NCI-H1417 (cell line): ENCODE measurements at places on chromosomes 1 and 21.
A peak's percentile ranks its signal among the peaks of the same experiment; 100 is the strongest.

- DNase-seq: no peak
Observed at GRCh38 chr1:17361687-17362086, 10.3 kb upstream of the PADI6 start.

DNA sequence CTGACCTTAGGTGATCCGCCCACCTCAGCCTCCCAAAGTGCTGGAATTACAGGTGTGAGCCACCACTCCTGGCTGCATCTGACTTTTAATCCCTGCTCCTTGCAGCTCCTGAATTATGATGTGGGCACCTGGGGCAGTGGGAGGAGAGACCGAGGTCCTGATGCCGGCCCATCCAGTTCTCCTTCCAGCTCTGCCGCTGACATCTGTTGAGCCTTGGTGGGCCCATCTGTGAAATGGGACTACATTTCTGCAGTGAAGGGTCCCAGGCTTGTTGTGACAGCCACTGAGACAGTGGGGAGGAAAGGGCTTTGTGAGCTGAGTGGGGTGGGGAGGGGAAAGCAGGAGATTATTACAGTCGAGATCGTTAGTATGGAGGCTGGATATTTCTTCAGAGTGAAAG, 11.8 kb downstream of the PLA2G2F start:
- DNase-seq: no peak

DNA sequence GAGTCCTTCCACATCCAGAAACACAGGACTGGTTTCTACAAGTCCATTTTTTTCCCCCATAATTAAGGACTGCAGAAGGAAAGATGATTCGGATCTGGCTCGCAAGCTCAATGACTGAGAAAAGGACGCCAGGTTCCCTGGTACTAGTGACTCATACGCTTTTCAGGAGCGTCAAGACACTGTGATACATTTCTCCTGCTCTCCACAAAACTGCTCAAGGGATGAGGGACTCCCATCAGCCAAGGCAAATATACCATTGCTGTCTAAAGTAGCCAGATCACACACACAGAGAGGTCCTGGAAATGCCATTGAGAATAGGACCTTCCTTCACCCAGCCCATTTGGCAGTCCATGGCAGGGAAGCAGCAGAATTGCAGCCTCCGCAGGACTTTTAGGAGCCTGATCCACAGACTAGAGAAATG, 253.6 kb upstream of the IRF2BP2 start:
- no peak for DNase-seq

GRCh38 chr1:160217481-160218051, 12.4 kb downstream of the PEA15 start:
- no peak for DNase-seq

DNA sequence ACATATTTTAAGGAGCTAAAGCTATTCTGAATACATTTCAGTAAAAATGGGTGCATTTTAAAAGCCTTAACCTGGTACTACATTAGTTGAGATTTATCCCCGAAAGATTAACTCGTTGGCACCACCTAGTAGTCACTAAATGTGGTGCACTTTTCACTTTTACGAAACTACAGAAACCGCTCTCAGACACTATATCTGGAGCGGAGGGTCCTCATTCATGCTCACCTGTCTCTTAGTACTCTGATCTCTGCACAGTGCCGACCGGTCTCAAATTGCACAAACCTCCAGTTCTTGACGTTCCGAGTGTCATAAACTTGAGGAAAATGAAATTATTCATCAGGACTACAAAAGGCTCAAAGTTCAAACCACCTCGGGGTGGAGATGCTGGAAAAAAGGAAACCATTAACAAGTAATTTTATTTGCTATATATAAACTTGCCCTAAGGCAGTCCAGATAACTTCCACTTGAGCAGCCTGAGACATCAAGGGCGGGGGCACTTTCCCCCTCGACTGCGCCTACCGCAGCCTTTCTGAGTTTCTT, 722 bp downstream of the LZIC start:
- DNase-seq: peak; percentile 30

DNA sequence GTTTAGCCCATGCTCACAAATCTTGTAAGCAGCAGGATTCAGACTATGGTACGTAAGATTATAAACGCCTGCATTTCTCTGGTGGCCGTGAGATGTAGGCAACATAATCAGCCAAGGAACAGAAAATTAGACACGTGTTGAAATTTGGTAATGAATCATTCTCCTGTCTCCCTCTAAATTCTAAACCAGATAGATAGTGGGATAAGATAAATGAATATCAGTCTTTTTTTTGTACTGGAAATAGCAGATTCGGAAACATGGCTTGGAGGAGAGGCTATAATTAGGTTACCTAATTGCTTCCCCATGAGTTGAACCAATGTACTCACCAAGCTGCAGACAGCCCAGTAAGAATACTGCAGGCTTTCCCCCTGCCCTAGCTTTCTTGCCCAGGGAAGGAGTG, 172.3 kb downstream of the TGFB2 start:
- no peak for DNase-seq

GRCh38 chr21:39317134-39318090, 4.0 kb upstream of the BRWD1 start:
- DNase-seq: no peak

GRCh38 chr21:38921511-38922251, 116.0 kb downstream of the ETS2 start:
- DNase-seq: no peak

DNA sequence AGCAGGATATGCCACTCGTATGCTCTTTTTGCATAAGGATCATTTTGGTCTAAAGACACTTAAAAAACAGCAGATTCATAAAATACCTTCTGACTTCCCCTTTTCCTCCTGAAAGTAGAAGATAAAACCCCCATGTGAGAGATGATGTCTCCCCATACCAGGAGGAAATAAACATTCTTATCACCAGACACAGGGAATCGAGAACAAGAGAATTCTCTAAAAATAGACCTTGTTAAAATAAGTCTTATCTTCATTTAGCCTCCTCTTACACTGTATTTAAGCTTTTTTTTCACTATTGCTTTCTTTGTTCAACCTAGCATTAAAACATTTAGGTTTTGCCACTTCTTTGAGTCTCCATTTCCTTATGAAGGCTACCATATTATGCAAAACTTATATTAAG, 709.3 kb downstream of the KCNT2 start:
- no peak for DNase-seq

- DNase-seq: no peak
Observed at GRCh38 chr1:154971341-154971998, 923 bp upstream of the SHC1 start.

GRCh38 chr1:66172272-66172671, 361.7 kb upstream of the SGIP1 start:
- no peak for DNase-seq

DNA sequence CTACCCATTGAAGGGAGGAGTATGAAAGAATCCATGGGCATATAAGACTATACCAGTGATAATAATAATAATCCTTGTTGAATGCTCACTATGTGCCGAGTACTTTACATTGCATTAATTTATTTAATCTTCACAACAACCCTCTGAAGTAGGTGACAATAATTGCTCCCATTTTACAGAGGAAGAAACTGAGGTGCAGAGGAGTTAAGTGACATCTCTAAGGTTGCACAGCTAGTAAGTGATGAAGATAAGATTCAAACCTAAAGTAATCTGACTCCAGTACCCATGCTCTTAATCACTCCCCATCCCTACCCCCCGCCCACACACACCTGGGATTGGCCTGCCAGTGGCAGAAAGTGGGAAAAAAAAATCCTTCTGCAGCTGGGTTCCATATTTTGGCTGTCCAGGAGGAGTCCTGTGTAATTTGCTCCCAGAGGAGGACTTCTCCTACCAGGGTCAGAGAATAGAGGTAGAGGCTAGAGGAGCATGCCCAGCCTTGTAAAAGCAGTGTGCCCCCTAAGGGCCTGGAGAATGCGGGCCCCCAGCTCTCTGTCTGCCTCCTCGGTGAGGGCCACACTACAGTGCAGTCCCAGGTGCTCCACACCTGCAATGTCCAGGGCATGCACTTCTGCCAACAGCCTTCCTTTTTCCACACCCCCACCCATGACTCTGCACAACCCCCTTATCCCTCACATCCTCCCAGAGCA, 57.8 kb downstream of the TMEM53 start:
- DNase-seq: no peak

GRCh38 chr1:167744901-167745300, 23.1 kb downstream of the MPZL1 start:
- no peak for DNase-seq

GRCh38 chr1:113742515-113742914, 16.8 kb downstream of the PHTF1 start:
- DNase-seq: no peak

- no peak for DNase-seq
Observed at GRCh38 chr1:157181258-157181657, 43.1 kb upstream of the ETV3 start.

DNA sequence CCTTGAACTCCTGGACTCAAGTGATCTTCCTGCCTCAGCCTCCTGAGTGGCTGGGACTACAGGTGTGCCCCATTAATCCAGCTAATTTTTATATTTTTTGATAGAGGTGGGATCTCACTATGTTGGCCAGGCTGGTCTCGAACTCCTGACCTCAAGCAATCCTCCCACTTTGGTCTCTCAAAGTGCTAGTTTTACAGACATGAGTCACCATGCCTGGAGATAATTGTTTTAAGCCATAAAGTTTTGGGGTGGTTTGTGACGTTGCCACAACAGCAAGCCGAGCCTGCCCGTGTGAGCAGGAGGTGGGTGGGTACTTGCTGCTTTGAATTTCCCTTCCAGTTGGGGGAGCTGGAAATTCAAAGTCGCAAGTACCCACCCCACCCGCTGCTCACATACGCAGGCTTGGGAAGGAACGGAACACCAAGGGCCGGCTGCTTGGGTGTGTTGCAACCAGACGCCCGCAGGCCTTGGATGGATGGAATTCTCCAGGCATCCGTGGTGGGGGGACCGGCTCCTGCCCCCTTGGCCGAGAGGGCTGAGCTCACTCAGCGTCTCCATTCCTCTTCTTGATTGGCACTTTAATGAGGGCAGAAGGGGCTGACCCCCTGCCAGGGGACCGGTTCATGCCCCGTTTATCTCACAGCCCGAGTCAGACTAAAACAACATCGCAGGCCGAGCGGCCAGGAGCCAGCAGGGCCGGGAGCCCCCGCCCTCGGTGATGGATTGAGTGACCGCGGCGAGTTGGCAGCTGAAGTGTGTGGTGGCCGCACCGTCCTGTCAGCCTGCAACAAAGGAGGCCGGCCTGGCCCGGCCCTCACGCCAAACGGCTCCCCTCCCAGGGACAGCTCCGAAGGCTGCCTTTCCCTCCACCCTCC, 78.1 kb downstream of the DHRS3 start:
- DNase-seq: no peak

GRCh38 chr1:185798505-185798904, 64.3 kb downstream of the HMCN1 start:
- DNase-seq: no peak

GRCh38 chr1:157834430-157834829, 7.2 kb downstream of the CD5L start:
- no peak for DNase-seq

GRCh38 chr21:36235058-36235582, 78.5 kb downstream of the DOP1B start:
- DNase-seq: no peak

- no peak for DNase-seq
Observed at GRCh38 chr21:36964827-36965719, 1.4 kb downstream of the HLCS start.

DNA sequence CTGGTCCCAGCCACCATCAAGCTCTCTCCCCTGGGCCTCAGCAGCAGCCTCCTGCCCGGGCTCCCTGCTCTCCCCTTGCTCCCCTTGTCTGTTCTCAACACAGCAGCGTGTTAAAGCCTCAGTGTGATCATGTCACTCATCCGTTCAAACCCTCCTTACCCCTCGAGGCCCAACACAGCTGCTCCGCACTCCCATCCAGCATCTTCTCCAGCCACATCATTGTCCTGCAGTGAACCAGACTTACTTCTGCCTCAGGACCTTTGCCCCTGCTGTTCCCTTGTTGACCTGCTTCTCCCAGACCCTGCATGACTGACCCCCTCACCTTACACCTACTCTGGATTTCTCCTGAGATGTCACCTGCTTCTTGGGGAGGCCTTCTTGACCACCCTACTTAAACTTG, 13.3 kb downstream of the CDK18 start:
- no peak for DNase-seq

DNA sequence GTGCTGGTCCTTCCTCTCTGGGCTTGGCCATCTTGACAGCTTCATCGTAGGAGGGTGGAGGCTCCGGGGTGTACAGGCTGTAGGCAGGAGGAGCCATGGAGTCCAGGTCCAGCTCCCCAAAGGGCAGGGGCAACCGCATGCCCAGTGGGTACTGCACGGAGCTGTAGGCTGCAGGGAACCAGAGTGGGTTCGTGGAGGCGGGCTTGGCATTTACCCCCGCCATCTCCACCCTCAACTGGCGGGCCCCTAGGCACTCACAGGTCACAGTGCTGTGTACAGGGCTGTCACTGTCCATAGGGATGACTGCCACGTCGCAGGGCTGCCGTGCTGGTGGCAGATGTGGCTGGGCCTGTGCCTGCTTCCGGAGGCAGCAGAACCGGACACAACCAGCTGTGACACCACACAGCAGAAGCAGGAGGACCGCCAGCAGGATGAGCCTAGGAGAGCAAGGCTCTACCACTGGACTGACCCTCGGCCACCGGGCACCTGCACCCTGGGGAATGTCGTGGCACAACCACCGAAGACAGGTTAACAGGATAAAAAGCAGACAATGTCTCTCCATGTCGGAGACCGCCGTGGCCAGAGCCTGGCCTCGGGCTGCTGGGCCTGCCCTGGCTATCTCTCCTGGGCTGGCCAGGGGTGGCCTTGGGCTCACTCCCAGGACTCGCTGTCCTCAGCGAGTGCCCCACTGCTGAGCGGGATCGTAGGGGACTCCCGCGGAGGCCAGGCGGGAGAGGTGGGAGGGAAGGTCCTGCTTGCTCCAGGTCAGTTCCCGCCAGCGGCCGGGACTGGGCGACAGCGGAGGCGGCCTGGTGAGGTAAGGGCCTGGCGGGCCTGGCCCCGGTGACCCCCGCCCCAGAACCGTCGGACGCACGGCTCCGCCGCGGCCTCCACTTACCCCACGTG, 831 bp downstream of the TMEM52 start:
- no peak for DNase-seq

DNA sequence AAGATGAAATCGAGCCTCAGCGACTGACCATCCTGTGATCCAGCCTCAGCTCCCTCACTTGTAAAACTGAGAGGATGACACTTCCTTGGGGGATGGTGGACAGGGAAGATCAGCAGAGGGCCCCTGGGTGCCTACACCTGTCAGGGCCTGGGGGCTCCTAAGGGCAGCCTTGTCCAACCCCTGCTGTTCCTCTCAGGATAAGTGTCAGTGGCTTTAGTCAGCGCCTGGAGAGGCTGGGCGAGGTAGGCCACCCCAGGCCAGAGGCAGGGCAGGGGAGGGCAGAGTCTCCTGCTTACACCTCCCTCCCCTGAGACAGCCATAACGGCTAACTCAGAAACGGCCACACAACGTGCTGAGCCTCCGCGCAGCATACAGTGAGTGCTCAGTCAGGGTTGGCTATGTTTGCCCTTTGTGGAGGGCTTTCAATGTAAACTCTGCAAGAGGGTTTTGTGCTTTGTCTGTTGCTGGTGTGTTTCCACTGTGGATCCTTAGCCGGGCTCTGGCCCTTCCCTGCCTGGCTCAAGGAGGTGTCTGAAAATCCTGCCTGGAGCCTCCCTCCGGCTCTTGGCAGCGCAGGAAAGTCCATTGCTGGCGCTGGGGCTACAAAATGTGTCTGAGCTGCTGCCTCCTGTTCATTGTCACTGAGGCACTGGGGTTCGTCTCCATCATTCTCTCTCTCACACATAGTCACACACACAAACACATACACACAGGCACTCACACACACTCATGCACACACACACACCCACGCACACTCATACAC, 588.4 kb downstream of the PTPRU start:
- peak; percentile 25 for DNase-seq
